ENCODE measurements at places on chromosomes 13 and 19.
A peak's percentile ranks its signal among the peaks of the same experiment; 100 is the strongest.

DNA sequence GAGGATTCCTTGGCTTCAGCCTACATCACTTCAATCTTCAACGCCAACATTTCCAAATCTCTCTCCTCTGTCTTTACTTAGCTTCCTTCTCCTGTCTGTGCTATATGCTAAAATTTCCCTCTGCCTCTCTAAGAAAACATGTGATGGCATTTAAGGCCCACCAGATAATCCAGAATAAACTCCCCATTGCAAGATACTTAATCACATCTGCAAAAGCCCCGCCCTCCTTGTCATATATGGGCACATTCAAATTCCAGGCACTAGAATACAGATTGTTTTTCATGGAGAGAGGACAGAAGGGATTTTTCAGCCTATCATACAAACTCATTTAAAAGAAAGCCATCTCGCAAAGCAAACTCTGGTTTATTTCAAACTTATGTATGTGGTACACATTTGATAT lies 16.2 kb downstream of the ARGLU1 start:
- DNase-seq = no peak

DNA sequence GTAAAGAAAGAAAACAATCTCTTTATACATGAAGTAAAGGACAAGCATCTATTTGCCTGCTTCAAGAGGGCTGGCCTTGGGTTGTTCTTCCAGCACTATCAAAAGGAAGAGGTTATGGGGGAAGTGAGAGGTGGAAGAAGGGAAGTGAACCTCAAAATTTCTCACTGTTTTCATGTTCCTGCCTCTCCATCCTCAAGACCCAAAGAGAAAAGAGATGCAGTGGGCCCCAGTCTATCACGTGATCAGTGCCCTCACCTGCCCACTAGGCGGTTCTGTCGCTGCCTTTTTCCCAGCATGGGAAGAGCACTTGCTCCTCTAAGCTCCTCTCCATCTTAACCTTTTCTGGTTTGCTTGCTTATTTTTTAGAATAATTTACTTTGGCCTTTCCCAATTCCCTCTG lies 6.2 kb upstream of the USP12 start:
- DNase-seq = no peak

- DNase-seq = no peak
Observed at GRCh38 chr19:35408284-35409171, 37.7 kb downstream of the GPR42 start.

GRCh38 chr13:19181021-19181620 lies 503 bp downstream of the TUBA3C start:
- no peak for DNase-seq

DNA sequence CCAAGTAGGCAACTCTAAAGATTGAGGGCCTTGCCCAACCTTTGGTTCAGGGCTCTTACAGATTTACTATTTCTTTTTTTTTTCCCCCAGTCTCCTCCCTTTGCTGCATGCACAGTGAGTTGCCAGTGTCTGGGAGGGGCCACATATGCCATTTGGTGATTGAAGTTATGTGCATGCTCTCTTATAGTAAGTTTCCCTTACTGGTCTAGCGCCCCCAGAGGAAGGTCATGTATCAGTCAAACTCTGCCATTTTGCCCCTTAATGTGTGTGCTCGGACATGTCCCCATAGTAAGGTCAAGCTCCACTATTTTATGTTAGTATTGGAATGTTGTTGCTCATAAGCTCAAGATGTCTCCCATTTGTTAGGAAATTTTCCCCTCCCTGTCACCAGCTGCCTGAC lies 1138.0 kb upstream of the SLC10A2 start:
- DNase-seq = no peak

- DNase-seq = no peak
Observed at GRCh38 chr13:75376792-75377402, 105.1 kb downstream of the TBC1D4 start.

DNA sequence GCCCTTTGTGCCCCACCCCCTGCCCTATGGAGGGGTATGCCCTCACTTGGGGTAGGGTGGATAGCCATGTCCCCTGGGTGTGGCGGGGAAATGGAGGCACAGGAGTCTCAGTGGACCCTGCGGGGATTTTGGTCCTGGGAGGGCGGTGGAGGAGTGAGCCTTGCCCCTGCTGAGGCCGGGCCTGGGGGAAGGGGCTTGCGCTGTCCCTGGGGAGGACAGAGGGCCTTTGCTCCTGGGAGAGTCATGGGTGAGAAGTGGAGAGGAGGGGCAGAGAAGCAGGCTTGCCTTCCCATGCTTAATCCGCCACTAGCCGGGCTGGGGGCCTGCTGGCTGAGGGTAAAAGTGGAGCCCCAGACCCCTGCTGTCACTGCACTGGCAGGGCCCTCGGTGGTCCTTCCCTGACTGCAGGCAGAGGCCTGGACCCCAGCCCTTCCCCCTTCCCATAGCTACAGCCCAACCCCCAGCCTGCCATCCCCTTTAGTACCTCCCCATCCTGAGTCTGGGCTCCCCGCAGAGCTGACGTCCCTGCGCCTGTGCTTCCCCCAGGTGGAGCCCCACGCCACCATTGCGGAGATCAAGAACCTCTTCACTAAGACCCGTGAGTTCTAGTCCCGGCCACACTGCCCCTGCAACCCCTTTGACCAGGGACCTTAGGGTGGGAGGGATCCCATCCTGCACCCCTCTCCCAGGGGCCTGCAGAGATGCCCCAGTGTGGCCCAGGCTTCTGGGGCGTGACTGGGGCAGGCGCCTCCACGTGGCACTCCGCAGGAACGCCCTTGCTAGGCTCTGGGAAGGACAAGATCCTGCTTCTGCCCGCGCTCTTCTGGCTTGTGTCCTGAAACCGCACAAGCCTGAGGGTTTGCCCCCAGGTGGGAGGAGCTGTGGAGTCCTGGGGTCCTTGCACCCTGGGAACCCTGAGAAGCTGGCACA lies 8.9 kb downstream of the NDUFB7 start:
- no peak for DNase-seq

- no peak for DNase-seq
Observed at GRCh38 chr13:32610538-32610937, 24.3 kb downstream of the PDS5B start.

DNA sequence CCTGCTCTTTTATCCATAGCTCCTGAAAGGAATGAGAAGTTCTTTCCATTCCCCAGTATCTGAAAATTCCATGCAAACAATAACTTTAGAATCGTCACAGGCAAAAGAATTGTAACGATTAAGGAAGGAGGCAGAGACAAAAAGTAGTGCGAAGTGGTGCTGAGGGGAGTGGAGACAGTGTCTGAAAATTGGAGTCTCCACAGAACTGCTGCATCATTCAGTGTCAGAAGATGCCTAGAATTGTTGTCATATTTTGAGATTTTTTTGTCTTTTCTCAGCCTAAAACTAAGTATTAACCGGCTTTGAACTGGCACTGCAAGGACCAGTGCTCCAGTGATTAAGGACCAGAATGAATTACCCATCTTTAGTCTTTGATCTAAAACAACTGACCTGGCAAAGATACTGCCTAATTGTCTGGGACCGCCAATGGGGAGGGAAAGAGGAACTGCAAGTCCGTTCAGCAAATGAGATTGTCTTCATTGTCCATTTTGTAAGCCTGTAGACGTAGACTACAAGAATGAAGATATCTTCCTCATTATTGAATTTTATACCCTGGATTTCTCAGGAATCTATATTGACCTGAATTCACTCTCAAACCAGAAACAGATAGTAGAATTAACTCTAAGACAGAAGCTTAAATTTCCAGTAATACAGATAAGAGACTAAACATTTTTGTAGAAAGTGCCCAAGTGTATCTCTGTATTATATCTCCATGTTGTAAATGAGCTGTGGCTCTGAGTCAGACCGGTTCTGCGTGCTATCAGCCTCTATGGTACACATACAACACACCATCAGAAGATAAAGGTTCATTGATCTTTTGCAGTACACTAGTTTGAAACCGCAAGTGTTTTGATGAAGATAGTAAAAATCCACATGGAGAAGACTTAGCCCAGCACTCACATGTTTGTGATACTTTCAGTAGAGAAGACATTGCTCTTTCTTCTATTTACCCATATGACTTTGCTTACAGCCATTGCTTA lies 293.2 kb downstream of the EFNB2 start:
- no peak for DNase-seq

GRCh38 chr13:113267642-113268405 lies 29.2 kb upstream of the LAMP1 start:
- DNase-seq = no peak

DNA sequence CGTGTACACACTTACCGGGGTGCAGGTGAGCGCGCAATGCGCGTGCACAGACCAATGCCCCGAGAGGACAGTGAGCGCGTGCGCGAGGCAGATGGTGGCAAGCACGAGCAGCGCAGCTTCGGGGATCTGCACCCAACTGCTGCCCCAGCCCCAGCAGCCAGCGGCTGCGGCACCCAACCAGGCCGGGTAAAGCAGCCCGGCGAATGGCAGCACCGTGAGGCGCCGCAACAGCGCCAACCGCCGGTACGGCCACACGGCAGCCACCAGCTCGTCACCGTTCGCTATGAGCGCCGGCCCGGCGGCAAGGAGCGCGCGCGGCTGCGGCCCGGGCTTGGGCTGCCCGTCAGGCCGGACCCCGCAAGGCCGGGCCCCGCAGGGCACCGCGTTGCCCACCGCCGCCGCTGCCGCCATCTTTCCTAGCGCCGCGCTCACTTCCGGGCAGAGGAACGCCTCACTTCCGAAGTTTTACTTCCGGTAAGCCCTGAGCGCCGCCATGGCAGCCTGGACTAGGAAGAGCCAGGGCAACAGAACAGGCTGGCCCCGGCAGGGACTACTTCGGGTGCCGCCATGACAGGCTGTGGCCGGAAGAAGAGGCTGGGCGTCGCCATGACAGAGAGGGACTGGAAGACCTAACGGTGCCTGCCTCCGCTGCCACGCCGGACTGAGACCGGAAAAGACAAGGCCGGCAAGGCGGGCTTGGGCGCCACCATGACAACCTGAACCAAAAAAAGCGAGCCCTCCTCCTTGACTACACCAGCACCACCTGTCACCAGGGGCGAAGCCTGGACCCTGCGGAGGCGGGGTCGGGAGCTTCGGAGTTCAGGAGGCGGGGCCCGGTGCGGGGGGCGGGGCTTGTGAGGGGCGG lies at the start of gene ATP13A1:
Gene ATP13A1, minus strand, starts transcription at position 421 of the 865 bp plus-strand sequence. Its CDS starts 10 bp downstream, at position 411.
- peak; percentile 98 for DNase-seq

GRCh38 chr19:28864024-28864503 lies 348.9 kb downstream of the UQCRFS1 start:
- DNase-seq = no peak

DNA sequence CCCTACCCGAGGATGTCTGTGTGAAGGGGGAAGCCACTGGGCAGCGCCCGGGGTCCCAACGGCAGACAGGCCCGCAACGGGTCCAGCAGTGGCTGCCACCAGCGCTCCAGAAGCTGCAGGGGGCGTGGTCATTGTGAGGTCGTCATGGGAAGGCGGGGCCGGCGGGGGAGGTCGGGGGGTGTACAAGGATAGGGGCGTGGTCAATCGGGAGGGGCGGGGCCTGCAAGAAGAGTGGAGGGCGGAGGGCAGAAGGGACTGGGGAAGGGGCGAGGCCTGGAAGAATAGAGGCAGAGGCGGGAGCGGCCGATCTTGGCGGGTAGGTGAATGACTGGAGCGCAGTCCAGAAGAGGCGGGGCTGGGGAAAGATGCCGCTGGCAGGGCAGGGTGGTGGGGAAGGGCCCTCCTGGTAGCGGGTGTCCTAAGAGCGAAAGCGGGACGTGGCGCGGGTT lies 4.4 kb downstream of the FUZ start:
- DNase-seq = peak; percentile 42

DNA sequence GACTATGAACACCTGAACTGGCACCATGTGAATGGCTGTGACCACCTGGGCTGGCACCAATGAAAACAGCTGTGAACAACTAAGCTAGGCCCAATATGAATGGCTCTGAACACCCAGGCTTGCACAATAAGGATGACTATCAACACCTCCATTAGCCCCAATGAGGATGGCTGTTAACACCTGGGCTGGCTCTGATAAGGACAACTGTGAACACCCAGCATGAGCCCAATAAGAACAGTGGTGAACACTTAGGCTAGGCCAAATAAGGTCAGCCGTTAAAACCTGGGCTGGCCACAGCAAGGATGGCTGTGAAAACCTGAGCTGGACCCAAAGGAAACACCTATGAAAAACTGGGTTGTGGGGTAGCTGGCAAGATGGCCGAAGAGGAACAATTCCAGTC lies 1163.1 kb downstream of the UQCRFS1 start:
- DNase-seq = no peak

GRCh38 chr19:51124729-51125128 lies at the start of gene SIGLEC9:
TSS of gene SIGLEC9 (plus strand) at chr19:51124906. CDS start at chr19:51124975, 69 bp downstream.
- DNase-seq = no peak

DNA sequence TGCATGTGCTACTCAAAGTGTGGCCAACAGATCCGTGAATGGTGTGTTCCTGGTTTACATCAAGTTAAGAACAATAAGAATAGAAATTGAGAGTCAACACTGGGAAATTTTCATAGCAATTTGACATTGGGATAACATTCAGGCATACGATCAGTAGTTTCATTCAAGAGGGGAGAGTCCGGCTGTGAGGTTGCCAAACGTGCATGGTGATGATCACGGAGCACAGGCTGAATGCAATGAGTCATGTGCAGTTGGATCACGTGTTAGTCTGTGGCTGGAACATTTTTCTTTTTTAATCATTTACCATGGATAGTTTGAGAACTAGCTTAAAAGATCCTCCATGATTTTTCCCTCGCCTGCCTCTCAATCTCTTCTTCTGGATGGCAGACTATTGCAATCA lies 2.5 kb upstream of the DCT start:
- DNase-seq = peak; percentile 68

- DNase-seq = no peak
Observed at GRCh38 chr19:30287259-30287658, 84.9 kb upstream of the ZNF536 start.

DNA sequence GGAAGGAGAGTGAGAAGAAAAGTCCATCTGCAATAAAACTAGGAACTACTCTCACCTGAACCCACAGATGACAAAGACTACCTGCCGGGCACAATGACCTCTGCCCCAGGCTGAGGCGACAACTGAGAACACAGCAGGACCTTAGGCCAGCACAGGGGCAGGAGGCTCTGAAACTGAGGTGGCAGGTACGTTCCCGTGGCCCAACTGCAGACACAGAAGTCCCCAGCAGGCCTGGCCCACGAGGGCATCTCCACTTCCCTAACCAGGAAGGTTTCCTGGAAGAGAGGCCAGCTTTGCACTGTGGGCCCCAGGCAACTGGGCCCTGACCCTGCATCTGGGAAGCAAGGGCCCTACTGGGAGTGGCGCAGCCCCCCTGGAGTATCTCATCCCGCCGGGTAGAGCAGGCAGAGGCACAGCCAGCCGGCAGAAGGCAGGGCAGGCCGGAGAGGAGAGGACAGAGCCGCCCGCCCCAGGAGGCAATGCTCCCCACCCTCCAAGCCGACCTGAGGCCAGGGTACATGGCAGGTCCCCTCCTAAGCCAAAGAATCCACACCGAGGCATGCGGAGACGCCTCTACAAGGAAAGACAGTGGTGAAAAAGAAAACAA lies 32.7 kb downstream of the STK24 start:
- no peak for DNase-seq

DNA sequence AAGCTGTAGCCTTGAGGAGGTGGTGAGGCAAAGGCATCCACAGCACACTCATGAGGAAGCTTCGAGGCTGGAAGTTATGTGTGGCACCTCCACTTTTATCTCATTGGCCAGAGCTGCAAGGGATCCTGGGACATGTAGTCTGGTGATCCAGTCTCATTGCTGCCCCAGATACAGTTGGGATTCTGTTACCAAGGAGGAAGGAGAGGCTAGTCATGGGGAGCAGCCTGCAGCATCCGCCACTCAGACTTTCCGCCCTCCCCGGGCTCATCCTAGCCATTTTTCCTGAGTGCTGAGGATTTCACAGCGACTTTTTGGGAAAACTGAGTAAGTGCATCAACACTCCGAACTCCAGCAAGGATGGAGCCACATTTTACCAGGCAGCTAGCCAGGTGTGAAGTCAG lies 74.4 kb downstream of the DPF1 start:
- DNase-seq = no peak

GRCh38 chr13:41327994-41328790 lies 17.1 kb downstream of the NAA16 start:
- DNase-seq = no peak

GRCh38 chr19:51150627-51151026 lies 8.5 kb downstream of the SIGLEC7 start:
- no peak for DNase-seq

Data from MCF 10A (cell line).